HT1080 (cell line): ENCODE measurements at places on chromosomes 2 and 18. TPM values are rescaled to one million over a fixed set of nuclear protein-coding genes. Genes with fewer than 3 reads are reported as not detected.

- no peak for DNase-seq
Measured at GRCh38 chr2:195343540-195343939, 313.5 kb upstream of the SLC39A10 start.

DNA sequence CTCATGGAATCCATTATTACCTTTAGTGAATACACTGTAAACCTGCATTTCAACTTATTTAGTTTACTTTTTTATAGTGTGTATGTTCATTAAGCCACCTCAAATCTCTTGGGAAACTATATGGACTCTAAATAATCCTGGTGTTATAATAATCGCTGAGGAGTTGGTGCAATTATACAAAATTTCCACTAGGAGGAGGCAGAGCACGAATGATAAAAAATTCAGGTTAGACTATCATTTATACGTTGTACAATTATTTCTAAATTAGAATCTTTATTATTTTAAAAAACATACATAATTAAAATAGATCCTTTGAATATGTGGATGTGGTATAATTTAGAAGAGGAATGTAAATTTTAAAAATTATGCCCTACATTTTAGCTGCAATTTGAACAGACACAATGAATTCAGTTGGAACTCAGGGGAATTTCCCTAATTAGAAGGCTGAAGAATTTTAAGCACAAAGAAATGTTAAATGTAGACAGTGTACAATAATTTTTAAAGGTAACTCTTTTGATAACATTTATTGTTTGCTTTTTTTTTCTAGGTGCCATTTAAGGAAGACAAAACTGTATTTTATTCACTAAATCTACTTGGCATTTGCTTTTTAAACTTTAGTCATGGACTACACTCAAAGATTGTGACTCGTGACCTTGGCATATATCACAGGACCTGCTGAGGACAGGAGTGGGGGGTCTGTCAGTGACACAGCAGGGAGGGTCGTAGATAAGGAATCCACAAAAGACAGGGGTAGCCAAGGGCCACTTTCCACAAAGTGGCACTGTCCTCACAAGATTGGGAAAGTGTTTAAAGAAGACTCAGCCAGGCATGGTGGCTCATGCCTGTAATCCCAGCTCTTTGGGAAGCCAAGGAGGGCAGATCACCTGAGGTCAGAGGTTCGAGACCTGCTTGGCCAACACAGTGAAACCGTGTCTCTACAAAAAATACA lies 45.5 kb downstream of the RAB12 start:
- peak; percentile 34 for DNase-seq

DNA sequence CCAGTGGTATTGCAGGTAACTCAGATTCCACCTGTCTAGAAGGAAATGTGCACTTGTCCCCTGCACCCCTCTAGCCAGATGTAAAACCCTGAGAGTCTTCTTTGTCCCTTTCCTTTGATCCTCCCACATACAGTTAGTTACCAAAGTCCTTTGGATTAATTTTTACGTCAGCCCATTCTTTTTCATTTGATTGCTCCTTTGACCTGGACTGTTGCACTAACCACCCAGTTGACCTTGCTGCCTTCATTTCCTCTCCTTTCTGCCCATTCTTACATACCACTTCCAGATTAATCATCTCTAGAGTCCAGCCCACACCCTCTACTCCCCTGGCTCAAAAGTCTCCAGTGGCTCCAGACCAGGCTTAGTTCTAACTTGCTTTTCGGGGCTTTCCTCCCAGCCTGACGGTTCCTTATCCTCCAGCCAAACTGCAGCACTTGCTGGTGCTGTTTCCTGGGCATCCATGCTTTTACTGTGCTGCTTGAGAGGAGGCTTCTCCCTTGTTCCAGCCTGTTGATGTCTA lies 99.3 kb downstream of the SPTBN1 start:
- peak; percentile 43 for DNase-seq

- DNase-seq = no peak
Measured at GRCh38 chr2:84131278-84131830, 327.7 kb downstream of the SUCLG1 start.

DNA sequence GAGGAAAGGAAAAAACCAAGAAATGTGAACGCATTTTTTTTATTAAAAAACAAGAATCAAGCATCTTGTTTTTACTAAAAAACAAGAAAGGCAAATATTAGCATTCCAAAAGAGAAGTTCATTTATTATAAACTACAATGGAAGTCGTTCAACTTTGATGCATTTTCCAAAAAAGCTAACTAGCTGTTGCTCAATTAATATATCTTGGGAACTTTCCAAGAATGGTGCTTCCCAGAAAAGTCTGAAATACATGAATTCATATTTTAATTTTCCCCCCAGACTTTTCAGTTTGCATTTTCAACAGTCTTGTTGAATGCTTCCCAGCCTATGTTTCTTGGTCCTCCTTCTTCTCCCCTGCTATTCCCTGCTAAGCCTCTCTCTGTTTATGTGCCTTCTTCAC lies 7.5 kb upstream of the RND3 start:
- DNase-seq = no peak

GRCh38 chr18:76452357-76452756 lies 42.7 kb downstream of the ZNF516 start:
- DNase-seq = no peak

GRCh38 chr2:63270717-63271116 lies 220.1 kb downstream of the OTX1 start:
- DNase-seq = no peak

GRCh38 chr2:107529146-107529545 lies 297.5 kb upstream of the RGPD4 start:
- DNase-seq = peak; percentile 4

DNA sequence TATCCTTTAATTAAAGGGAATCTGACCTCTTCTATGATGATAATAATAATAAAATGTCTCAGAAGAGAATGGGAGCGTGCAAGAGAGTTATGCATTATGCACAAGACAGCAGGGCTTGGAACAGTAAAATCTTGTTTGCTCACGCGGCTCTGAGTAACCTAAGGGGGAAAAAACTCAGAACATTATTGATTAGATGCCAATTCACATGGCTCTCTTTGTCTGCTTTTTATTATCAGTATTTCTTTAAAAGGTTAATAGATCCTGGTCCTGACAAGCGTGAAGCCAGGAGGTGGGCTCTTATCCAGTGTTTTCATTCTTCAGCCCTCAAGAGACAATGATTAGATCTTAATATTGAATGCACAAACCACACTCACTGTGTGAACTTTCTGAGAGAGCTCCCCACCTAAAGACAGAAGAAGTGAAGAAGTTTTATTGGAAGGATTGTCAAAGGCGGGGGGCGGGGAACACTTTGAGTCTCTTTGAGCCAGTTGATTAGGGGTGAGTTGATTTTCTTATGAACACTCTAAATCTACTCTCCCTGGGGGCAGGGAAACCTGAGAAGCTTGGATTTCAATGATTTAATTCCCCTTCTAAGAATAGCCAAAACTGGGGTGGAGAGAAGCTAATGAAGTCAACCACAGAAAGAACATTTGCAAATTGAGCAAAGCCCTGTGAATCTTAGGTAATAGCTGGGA lies 127.5 kb upstream of the CTAGE1 start:
- DNase-seq = no peak

DNA sequence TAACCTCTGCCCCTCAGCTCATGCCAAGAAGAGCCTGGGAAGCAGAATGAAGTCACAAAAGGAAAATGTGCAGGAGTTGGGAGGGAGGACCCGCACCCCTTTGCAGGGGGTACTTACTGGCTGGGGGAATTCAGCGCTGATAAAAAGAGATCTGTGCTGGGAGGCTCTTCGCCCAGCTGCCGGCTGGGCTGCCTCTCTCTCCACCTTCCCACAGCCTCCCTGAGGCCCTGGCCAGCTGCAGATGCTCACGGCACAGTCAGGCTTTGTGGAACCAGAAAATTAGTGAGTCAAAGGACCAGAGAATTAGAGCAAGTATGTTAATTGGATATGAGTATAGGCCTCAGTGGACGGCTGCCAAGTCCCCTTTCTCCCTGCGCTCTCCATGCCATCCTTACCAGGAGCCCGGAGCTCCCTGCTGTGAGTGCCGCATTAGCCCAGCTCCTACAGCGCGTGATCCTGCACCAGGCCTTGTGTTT lies 181.7 kb upstream of the SH3BP4 start:
- no peak for DNase-seq

DNA sequence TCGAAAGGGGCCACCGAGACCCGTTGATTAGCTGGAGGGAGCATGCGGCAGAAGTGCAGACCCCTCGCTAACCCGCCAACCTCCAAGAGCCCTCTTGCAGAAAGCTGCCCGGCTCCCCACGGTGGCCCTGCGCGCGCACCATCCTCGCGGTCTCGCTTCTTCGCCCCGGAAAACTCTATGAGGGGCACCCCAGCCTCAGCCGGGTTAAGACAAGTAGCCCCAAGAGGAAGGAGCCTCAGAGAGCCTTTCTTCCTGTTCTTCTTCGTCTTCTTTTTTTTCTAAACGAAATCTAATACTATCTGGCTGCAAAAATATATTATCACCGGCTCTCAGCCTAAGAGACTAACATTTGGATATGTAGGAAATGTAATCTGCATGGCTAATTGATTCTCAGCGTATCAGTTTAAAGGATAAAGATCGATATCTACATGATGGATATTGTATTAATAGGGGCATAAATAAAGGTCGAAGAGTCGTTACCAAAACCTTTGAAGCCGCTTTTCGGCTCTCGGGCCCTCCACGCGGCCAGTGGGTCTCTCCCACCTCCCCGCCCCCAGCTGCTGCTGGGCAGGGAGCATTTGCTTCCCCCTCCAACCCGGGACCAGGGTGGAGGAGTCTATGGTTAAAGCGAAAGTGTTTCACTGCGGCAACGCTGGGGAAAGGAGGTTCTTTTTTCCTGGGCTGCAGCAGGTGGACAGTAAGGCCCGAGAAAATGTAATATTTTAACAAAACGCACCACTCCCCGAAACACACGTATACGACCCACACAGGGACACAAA lies 6.1 kb upstream of the PAX3 start:
- no peak for DNase-seq

DNA sequence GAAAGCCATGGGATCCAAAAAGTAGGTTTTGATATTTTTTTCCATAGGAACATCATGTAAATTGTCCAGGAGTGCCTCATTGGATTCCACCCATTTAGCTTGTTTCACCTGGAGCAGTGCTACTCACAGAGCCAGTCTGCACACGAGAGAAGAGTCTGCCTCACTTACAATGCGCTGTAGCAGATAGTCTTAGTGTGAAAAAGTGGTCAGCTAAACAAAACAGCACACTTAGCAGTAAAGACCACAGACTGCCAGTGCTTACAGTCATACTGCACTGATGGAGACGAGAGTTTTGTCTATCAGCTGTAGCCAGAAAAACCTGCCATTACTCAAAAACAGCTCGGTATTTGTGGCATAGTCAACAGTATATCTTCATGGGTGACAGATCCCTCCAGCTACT lies 113.5 kb upstream of the LDLRAD4 start:
- DNase-seq = no peak

DNA sequence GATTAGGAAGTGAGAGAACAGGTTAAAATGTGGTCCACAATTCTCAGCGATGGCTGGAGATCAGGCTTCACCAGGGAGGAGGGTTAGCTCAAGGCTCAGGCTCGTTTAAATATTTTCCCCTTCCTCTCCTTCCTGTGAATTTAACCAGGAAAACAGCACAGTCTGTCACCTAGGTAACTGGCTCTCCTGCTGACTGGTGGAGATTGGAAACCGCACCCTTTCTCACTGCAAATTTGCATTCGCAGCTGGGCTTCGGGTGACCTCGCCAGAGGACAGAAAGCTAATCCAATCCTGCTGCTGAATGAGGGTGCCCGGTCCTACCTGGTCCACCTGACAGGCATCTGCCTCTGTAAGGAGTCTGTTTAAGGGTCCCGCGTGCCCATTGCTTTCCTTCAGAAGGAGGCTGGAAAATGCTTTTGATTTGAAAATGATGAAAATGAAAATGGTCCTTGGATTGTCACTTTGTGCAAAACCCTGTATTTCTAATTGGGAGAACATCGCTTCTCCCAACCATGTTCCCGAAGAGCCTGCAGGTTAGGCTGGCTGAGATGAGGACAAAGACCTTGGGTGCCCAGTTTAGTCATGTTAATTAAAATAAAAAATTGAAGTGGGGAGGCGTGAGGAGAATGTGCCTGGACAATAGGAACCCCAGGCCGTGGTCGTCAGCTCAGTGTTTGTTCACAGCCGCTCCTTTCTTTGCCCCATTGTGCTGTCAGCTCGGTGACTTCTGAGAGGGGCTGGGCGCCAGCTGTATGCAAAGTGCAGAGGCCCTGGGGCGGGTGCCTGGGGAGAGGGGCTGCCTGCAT lies 43.4 kb upstream of the MTCL1 start:
- DNase-seq = peak; percentile 51

DNA sequence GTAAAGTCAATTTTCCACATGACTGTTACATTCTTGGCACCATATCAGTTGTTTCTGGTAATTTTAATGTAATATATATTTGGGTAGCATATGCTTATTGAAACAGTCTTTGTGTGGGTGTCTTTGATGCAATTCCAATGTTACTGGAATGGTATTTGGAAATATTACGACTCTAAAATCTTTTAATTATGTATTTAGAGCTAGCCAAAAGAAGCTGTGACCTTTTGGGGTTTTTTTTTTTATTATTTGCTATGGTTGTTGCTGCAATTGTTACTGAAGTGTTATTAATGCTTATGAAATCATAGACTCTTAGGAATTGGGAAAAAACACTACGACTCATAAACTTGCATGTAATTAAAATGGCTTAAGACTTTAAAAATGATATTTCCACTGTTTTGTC lies 95.9 kb downstream of the AOX1 start:
- DNase-seq = no peak

GRCh38 chr18:366466-367061 lies 98.7 kb upstream of the THOC1 start:
- DNase-seq = no peak

- DNase-seq = no peak
Measured at GRCh38 chr2:12399240-12399639, 317.5 kb upstream of the TRIB2 start.

DNA sequence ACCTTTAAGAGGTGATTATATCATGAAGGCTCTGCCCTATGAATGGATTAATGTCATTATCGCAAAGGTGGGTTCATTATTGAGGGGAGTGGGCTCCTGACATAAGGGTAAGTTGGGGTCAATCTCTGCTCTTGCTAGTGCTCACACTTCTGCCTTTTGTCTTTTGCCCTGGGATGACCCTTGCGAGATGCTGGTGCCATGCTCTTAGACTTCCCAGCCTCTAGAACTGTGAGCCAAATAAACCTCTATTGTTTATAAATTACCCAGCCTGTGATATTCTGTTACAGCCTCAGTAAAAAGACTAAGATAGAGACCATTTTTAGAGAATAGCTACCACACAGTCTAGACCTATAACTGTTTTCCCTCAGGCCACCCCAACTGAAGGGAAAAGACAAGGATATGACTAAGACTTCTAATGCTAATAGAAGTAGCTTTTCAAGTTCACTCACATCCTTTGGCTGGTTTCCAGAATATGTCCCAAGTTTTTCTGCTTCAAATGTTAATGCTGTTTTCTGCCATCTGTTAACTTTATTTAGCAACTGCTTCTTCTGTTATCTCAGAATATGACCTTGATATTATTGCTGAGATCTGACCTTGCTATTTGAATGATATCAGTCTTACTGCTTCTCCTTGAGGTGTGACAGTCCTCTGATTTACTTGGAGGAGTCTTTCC lies 65.1 kb upstream of the STAM2 start:
- DNase-seq = peak; percentile 85

TLX2 gene
- not detected in 2 replicates for total RNA-seq

SPP2 gene
- total RNA-seq = 0.23 TPM in 1 of 2 replicates, not detected in the other

CCBE1 gene
- total RNA-seq = 22.0 and 31.1 TPM in 2 replicates

IFIH1 gene
- 2.4 and 3.3 TPM in 2 replicates for total RNA-seq

DSG4 gene
- total RNA-seq = not detected in 2 replicates

VAMP5 gene
- not detected in 2 replicates for total RNA-seq

ESPNL gene
- total RNA-seq = 0.27 and 0.85 TPM in 2 replicates

ERBB4 gene
- 0.02 TPM in 1 of 2 replicates, not detected in the other for total RNA-seq

CDH7 gene
- 0.67 and 1.5 TPM in 2 replicates for total RNA-seq

MYOM1 gene
- total RNA-seq = not detected in 2 replicates
